ENCODE measurements at places on chromosomes 6 and 20. TPM values are rescaled to one million over a fixed set of nuclear protein-coding genes. Genes with fewer than 3 reads are reported as not detected.

Gene MOXD1
- total RNA-seq, result 1.5 TPM

Gene ZNF343
- 11.6 TPM for total RNA-seq

Gene PLG
- total RNA-seq, result not detected

Gene SLC22A2
- total RNA-seq, result not detected

Gene DEFB114
- not detected for total RNA-seq

Gene NNAT
- not detected for total RNA-seq

Data from A549 treated with ZK216348 at 1 μM for 4 hours (cell line).